Left hindlimb (tissue), 1 donor: ENCODE measurements at places on chromosomes 4 and X.

DNA sequence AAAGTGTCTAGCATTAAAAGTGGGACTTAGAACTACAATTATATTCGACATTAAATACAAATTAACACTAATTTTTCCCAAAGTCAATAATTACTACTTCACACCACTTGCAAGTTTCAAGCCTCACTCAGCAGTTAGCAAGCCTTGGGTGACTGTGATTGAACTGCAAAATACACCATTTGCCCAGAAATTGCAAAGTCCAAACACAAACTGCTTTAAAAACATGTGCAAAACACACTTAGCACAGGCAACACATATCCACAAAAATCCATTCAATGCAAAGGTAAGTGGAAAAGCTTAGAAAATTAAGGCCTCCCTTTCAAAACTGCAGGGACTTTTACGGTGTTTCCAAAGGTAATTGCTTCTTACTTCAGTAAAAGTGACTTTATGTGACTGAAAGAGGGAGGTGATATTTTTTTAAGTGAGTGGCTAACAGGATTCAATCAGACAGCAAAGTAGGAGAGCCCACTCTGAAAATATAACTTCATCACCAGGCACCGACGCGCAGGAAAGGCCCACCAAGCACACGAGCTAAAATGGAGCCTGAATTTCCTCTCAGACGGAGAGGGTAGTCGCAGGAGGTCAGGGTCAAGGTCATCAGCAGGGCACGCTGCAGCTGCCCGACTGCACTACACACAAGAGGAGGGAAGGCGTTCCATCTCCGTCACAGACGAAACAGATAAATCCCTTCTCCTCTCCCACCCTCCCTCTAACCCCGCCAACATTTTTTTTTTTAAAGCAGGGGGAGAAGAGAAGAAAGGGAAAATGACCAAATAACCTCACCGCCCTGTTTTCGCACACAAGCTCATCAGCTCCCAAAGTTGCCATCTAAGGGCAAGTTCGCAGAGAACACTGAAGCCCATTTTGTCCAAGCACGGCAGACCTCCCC lies 3.1 kb downstream of the ZNF827 start:
- peak; percentile 64 for DNase-seq

DNA sequence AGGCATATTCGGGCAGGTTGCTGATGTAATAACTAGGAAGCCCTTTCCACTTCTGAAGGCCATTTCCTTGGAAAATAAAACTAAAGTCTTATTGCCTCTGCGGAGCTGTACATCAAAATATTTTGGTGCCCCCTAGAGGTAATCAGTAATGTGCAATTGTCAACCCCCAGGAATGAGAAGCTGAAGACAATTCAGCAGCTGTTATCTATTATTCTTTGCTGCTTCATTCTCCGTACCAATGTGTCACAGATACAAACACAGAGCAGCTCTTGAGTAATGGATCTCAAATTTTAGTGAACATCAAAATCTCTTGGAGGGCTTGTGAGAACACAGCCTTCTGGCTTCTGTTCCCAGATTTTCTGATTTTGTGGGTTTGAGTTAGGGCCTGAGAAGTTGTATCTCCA lies 3.5 kb upstream of the SLIT2 start:
- no peak for DNase-seq

- DNase-seq, result no peak
These were observed 2.2 kb downstream of the TMEM47 start for GRCh38 chrX:34654696-34655490.

GRCh38 chr4:113607998-113608397 lies 153.5 kb downstream of the CAMK2D start:
- DNase-seq, result no peak

DNA sequence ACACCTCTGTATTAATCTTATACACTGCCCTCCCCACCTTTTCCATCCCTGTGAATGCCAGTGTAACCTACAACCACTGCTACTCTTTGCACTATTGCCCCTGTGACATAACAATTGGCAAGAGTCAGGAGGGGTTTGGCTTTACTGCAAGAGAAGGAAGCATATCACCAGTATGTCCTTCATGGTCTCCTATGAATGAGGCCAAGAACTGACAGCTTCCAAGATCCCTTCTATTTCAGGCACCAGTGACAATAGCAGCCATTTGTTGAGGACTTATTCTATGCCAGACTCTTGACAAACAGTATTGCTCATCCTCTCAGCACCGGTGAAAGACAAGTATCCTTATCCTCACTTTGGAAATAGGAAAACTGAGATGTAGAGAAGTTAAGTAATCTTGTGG lies 363.9 kb downstream of the MID1IP1 start:
- DNase-seq, result no peak

DNA sequence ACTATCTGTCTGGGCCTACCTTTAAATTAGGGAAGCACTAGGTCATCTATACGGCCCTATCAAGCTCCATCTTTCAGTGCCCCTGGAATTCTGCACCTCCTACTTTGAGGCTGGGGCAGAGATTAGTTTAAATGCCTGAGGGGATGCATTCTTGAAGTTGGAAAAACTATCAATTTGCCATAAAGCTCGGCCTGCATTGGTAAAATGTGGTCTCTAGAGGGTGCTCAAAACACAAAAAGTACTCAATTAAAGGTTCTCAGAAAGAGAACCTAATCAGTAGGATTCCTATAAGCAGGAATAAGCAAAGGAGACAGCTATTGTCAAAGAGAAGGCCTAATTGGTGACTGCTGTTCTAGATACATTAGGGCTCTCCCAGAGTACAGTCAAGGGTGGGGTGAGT lies 111.7 kb downstream of the AMER1 start:
- no peak for DNase-seq

- no peak for DNase-seq
These were observed 1587.9 kb upstream of the ADGRL3 start for GRCh38 chr4:59612235-59612634.
